ENCODE measurements at places on chromosomes 3 and 15.

- no peak for DNase-seq
Measured at GRCh38 chr15:68374168-68374745, 57.7 kb downstream of the ITGA11 start.

DNA sequence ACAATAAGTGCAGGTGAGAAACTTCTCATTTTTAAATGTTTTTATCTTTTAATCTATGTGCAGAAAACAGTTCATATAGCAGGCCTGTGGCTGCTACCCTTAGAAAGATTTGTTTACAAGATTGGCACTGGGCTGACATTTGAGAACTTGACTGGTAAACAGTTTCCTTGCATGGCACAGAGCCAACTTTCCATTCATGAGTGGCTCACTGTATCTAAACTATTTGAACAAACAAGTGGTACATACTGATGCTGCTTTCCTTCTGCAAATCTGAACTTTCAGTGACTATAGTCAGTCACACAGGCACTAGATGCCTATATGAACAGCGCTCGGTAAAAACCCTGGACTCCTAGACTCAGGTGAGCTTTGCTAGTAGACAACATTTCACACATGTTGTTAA is 6.3 kb upstream of the GTPBP8 start:
- DNase-seq = no peak

GRCh38 chr3:143363949-143364348 is 244.4 kb downstream of the CHST2 start:
- no peak for DNase-seq

- DNase-seq = no peak
Measured at GRCh38 chr3:143209715-143210059, 90.1 kb downstream of the CHST2 start.

- DNase-seq = no peak
Measured at GRCh38 chr15:98649472-98650416, 1.4 kb downstream of the IGF1R start.

GRCh38 chr3:13867732-13868131 is 12.1 kb downstream of the WNT7A start:
- no peak for DNase-seq

GRCh38 chr3:164095949-164096348 is 982.3 kb downstream of the SI start:
- DNase-seq = no peak

DNA sequence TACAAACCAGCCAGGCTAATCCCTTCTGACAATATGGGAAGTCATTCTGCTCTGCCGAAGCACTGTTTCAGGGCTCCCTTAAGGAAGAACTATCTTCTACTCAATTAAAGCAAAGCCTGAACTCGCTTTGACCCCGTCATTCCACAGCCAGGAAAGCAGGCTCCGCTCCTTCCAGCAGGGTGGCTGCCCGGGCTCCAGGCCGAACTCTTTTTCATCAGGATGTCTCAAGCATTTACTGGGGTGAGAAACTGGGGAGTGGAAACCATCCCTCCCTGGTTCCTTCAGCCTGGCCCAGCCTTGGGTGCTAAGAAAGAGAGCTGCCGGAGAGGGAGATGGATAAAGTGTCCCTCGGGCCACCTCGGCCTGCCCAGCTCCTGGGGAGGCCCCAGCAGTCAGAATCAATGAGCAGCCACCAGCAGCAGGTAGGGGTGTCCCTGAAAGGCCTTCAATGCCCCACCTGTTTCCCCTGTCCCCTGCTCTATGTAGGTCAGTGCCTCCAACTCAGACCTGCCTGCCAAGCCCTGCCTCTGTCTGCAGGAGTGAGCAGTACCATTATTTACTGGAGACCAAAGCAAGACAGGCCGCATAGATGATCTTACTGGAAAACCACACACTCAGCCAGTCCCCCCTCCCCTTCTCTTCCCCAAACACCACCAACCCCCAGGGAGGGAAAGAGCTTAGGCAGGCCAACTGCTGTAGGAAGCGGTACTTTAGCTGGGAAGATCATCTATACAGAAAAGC is 225.6 kb upstream of the TLE3 start:
- DNase-seq = no peak

GRCh38 chr15:34709866-34710265 is 44.9 kb downstream of the GJD2 start:
- DNase-seq = no peak

GRCh38 chr15:43775411-43775965 is 1.3 kb downstream of the ELL3 start:
- no peak for DNase-seq

DNA sequence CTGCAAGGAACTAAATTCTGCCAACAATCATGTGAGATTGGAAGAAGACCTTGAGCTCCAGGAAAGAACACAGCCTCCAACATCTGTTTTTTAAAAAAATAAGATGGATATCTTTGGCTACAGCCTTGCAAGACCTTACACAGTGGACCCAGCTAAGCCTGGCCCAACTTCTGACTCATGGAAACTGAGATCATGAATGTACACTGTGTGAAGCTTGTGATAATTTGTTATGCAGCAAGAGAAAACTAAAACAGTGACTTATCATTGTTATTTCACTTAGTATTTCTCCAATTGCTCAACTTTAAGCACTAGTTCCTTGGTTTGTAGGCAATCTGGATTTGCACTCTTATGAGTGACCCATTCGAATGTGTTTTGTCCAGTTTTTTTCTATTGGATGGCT is 29.3 kb downstream of the SHQ1 start:
- DNase-seq = no peak

DNA sequence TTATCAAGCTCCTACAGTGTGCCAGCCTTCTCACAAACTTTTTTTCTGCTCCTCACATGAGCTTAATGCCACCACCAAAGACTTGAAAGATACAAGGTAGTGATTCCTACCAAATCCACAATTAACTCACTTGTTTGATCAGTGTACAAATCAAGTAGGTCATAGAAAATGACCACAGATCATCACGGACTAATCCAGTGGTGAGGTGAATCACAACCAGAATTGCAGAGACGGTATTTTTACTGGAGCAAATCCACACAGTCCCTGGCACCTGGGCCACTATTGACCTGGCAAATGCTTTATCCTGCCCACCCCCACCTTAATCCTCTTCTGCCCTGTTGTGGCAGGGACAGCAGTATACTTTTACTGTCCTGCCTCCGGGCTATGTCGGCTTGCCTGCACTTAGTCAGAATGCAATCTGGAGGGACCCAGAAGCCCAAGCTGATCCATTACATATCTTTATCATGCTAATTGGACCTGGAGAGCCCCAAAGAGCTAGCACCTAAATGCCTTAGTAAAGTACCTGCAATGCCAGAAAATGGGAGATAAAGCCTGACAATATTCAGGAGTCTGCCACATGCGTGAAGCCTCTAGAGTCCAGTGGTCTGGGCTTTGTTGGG is 83.9 kb upstream of the CDV3 start:
- DNase-seq = no peak

DNA sequence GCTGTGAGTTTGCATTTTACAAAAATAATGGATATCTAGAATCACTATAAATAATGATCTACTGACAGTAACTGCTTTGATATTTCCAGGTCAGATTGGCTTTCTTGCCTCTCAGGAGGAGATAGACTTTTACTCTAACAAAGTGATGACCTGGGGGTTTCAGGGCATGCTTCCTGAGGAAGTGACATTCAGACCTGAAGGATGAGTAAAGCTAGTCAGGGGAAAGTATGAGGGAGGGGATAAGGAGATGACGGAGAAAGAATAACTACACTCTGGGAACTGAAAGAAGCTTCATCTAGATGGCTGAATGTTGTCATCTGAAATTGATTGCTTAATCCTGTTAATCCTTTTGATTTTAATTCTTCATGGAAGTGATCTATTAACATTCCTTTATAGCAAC is 32.2 kb downstream of the ARMC8 start:
- no peak for DNase-seq

DNA sequence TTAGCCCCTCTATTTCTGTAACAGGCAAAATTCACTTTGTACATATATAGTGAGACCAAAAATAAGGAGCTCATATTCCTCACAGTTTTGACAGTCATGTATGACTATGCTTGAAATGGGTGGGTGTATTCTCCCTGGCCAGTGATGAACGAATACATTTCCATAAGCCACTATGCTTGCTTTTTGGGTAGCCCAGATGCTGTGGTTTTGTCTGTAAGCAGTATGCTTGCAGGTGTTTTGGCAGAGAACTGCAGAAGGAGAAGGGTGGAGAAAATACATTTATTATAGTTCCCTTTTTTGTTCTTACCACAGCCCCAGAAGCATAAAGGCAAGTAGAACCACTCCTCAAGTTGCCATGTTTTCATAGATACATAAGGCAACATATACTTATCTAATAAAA is 131.2 kb downstream of the RBMS3 start:
- no peak for DNase-seq

- DNase-seq = no peak
Measured at GRCh38 chr3:194270627-194271459, 80.3 kb downstream of the CPN2 start.

DNA sequence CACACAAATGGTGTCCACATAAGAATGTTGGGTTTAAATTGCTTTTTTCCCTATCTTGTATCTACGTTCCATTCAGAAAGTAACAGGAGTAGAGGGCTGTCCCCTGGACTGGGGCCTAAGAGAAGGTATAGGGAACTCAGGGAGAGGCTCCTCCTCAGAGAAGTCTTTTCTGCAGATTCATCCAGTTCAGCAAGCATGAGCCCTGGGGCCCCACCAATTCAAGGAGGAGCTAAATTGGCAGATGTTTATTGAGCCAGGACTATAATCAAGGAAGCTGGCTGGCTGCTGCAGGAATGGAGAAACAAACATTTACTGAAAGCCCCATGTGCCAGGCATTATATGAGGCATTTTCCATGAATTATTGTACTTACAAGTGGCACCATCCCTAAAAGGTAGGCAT is 22.1 kb upstream of the LARS2 start:
- no peak for DNase-seq

DNA sequence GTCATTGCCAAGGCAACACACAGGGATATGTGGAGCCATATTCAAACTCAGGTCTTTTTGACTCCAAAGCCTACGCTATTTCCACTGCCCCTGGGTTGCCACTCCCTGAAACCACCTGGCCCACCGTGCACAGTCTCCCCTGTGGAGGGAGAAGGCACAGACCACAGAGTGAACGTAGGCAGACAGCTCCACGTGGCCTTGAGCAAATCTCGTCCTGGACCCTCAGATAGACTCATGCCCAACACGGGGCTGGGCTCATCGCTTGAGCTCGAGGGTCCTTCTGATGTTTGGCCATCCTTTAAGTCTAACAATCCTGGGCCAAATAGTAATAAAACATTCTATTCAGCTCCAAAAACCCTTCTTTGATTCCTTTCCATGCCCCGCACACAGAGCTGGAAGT is 72.0 kb downstream of the CPN2 start:
- no peak for DNase-seq

DNA sequence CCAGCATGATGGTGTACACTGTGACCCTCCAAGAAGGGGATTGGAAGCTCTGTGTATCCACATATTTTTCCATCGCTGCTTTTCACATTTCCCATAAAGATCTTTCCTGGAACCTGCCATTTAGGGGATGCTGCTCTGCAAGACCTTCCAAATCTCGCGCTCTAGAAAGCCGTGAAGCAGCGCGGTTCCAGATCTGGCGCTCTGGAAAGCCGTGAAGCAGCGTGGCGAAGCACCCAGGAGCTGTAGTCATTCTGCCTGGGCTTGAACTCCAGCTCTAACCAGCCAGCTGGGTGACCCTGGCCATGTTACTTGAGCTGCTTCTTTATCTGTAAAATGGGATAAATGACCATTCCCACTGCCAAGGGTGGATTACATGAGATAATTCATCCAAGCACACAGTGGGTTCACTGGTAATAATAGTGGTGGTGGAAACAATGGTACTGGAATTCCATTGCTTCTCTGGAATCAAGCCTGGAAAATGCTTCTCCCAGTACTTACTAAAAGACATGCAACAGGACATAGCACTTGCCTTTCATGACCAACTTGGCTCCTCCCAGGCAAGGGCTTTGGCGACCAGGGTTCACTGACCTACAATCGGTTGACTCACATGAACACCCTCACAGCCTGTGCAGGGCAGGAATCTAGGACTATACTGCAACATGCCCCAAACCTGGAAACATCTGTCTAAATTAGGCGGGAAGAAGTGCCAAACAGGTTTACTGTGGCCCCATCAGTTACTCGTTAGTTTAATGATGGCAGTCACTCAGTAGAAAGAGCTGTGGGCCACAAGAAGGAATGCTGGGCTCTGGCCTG is 70.7 kb downstream of the XXYLT1 start:
- no peak for DNase-seq

DNA sequence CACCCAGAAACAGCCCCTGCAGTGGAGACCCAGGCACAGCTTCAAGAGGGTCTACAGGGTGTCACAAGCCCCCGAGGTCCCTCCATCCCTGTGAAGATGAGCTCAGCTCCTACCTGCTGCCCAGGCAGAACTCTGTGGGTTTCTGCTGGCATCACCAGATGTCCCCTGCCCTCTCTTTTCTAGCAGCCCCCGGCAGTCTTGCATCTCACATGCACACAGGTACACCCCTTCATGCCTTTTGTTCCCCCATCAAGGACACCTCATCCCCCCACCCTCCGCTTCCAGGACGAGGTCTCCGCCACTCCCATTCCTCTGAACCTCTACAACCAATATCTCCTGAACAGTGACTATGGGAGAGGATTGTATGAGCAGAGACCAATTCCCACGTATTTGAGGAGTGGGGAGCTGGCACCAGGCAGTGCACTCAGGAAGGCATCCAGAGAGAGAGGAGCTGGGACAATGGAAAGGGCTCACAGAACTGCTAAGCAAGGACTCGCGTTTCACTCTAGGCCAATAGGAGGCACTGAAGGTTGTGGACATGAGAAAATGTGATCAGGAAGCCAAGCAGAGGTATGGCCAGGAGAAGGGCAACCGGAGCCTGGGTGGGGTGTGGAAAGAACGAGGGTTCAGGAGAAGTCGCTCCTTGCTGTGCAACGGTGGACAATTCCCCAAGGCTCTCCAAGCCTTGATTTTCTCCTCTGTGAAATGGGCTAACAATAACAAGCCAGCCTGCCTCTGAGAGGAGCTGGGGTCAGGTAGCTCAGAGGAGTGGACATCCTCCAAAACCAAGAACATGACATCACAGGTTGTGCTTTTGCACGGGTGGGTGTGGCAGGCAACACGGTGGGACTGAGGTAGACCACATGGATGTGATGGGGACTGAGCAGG is 115.2 kb downstream of the CHSY1 start:
- DNase-seq = no peak

GRCh38 chr3:188220097-188220788 is 66.3 kb downstream of the LPP start:
- DNase-seq = no peak

- no peak for DNase-seq
Measured at GRCh38 chr15:47607695-47608094, 109.6 kb upstream of the SEMA6D start.

DNA sequence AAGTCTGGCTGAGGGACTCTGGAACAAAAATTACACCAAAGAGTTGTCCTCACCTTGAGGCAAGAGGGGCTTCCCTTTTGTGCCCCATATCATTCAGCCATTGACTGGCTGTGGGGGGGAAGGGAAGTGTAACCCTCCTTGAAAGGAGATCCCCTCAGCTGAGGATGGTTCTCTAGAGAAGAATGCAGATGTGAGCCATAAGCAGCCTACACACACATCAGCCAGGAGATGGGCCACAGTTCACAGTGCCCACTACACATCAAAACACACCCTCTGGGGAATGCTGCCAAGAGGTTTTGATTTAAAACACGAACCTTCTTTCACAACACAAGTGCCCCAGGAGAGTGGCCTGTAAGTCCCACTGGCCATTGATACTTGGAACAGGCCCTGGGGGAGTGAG is 231.2 kb upstream of the CTDSPL start:
- DNase-seq = no peak

GRCh38 chr3:25429361-25430286 is 1.6 kb downstream of the RARB start:
- DNase-seq = no peak

GRCh38 chr15:57545995-57546394 is 45.7 kb upstream of the MYZAP start:
- no peak for DNase-seq

- no peak for DNase-seq
Measured at GRCh38 chr3:133246119-133246518, 153.7 kb upstream of the BFSP2 start.

Data from T-helper 17 cell (primary cell).